ENCODE measurements at places on chromosomes 16 and 17. TPM values are rescaled to one million over a fixed set of nuclear protein-coding genes. Genes with fewer than 3 reads are reported as not detected.

GRCh38 chr17:82527898-82528297 is 8.4 kb downstream of the FOXK2 start:
- H3K27ac ChIP-seq: no peak overlapping the region

GRCh38 chr17:66466106-66466820 is 163.8 kb downstream of the PRKCA start:
- no peak for DNase-seq
- no peaks in the 10 kb centered on the region for H3K27me3 ChIP-seq
- no peak overlapping the region for H3K27ac ChIP-seq
- no peaks in the 10 kb centered on the region for H3K36me3 ChIP-seq

- no peaks in the 10 kb centered on the region for H3K36me3 ChIP-seq
- H3K4me1 ChIP-seq: peaks cover 5% of the 10 kb centered on the region
- H3K4me3 ChIP-seq: no peak overlapping the region
- DNase-seq: no peak
- H3K27me3 ChIP-seq: no peaks in the 10 kb centered on the region
Observed at GRCh38 chr16:81940781-81941560, 70.3 kb downstream of the SDR42E1 start.

The GP1BA gene
- total RNA-seq: 0.15 TPM

The TBX2 gene
- total RNA-seq: 17.8 TPM

DNA sequence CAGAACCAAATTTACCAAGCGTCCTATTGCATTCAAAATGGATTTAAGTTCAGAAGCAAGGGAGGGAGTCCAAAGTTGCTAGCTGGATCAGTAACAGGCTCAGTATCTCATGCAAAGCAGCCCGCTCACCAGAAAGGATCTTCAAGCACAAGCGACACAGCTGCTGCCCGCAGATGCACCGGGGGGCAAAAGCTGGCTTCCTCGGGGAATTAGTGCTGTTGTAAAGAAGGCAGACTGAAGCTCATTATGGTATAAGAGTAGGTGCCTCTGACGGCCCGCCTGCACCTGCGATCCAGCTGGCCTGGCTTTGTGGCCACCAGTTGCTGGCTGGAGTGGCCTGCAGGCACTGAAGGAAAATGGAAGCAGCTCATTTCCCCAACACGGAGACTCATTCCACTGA is 128.4 kb upstream of the RCVRN start:
- no peak overlapping the region for H3K27ac ChIP-seq
- H3K4me3 ChIP-seq: peak overlapping the region; percentile 51

GRCh38 chr17:69508814-69509213 is 94.3 kb downstream of the MAP2K6 start:
- no peak overlapping the region for H3K27ac ChIP-seq
- H3K27me3 ChIP-seq: no peaks in the 10 kb centered on the region
- DNase-seq: no peak
- no peaks in the 10 kb centered on the region for H3K4me1 ChIP-seq
- H3K36me3 ChIP-seq: no peaks in the 10 kb centered on the region

The P4HB gene
- 345 TPM for total RNA-seq

All from heart right ventricle (tissue), 16 donors.